Spinal cord (tissue), 10 donors: ENCODE measurements at places on chromosomes 3 and 15.

DNA sequence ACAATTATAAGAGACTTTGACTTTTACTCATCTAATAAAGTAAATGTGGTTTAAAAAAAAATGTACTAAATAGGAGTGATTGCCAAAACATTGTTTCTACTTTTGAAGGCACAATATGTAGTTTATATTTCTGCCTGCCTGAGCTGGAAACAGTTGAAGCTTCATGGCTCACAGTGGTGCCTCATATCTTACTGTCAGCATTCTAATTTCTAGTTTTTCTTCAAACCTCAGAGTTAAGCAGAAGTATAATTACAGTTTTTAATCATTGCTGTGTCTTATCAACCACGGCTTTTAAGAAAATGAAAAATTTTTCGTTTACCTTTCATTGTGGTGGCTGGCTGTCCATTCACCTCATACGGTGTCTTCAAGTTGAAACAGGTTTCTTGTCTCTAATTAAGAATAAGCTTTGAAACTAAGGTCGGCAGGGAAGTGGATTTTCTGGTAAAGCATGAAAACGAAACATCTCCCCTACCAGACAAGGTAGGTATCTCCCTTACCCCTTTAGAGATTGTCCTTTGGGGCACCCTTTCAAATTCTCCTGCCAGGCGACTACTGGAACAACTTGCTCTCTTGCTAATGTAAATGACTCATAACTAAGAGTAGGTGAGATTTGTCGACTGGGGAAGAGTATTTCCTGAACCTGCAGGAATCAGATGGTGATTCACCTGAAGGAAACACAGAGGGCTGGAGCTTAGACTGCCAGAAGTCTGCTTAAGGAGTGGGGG lies at the start of gene GPR87:
Gene GPR87, minus strand, starts transcription at position 554 of the 725 bp plus-strand sequence. CDS start 16,720 bp downstream, outside the sequence.
- no peaks in the 10 kb centered on the region for H3K36me3 ChIP-seq
- DNase-seq, result no peak
- H3K4me3 ChIP-seq, result no peak within 1 kb of the TSS
- H3K27ac ChIP-seq, result no peak within 1 kb of the TSS
- H3K4me1 ChIP-seq, result no peaks in the 10 kb centered on the region

GRCh38 chr15:73485372-73485771 lies 42.4 kb downstream of the REC114 start:
- no peak overlapping the region for H3K4me3 ChIP-seq
- DNase-seq, result no peak
- no peaks in the 10 kb centered on the region for H3K27me3 ChIP-seq

DNA sequence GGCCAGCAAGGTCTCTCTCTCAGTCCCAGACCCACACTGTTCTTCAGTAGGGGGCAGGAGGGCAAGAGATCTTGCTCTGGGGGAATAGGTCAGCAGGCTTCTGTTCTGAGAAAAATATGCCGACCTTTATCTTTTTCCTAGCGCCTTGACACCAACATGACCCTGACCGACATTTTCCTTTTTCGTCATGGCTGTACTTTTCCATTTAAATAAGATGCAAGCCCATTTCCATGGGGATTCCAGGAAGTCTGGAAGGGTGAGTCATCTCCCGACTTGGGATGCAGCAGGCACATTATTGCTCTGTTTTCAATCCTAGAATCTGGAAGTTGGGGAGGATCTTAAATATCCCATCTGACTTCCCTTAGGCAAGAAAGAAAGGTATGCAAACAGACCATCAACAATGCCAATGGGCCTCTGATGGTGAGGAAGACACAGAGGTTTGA lies 261.5 kb upstream of the LRTM1 start:
- H3K27me3 ChIP-seq, result no peaks in the 10 kb centered on the region
- no peak for DNase-seq
- no peak overlapping the region for H3K4me3 ChIP-seq
- H3K4me1 ChIP-seq, result no peaks in the 10 kb centered on the region

DNA sequence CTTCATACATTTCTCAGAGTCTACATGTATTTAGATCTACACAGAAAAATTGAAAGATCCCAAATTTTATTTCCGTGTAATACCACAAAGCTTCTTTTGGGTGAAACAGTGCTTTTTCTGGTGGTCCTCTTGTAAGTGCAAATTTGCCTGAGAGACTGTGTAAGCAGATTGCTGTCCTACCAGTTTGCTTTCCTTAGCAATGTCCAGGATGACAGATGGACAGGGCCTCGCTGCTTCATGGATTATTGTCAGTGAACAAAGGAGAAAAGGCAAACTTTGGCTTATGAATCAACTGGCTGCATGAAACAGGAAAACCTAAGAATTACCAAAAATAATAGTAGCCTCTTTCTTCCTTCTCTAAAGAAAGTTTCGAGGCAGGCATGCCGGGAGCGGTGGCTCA lies 82.6 kb upstream of the UBE2E1 start:
- no peaks in the 10 kb centered on the region for H3K36me3 ChIP-seq
- no peak overlapping the region for H3K4me3 ChIP-seq
- H3K27ac ChIP-seq, result no peak overlapping the region
- DNase-seq, result no peak

DNA sequence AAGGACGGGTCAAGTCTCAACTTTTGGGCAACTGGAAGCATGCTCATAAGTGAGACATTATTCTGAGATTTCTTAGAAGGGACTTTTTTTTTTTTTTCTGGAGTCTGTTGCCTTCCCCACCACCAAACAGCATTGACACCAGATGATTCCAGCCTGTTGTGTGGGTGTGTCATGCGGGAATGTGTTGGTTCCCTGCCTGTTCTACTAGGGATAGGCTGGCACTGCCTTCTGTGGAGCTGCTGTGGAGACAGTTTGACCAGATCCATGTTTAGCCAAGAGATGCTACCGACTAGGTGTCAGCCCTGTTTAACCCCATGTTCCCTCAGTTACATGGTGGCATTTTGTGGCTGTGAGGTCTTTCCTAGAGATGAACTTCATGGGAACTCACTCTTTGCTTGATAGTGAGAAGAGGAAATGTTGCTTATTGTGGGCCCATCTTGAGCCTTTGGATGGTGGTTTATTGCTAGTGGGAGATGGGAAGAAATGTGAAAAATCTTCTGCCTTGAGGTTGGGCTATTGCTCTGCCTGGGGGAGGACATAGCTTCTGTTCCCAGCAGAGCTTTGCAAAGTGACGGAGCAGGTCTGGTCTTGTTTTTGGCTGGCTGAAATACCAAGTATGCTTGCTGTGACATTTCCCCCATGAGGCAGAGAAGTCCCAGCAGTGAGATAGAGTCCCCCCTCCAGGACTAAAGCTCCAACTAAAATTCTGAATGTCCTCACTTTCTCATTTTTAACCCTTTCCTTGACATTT lies 31.3 kb downstream of the TRAK1 start:
- DNase-seq, result no peak
- H3K27ac ChIP-seq, result no peak overlapping the region
- H3K36me3 ChIP-seq, result peaks cover 6% of the 10 kb centered on the region

DNA sequence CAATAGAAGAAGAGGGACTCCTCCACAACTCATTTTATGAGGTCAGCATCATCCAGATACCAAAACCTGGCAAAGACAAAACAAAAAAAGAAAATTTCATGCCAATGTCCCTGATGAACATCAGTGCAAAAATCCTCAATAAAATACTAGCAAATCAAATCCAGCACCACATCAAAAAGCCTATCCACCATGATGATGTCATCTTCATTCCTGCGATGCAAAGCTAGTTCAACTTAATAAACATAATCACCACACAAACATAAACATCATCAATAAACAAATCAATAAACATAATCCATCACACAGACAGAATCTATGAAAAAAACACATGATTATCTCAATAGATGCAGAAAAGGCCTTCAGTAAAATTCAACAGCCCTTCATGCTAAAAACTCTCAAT lies 342.1 kb downstream of the RSL24D1 start:
- no peaks in the 10 kb centered on the region for H3K4me1 ChIP-seq
- no peak overlapping the region for H3K27ac ChIP-seq
- no peaks in the 10 kb centered on the region for H3K27me3 ChIP-seq
- H3K4me3 ChIP-seq, result no peak overlapping the region
- DNase-seq, result no peak
